ENCODE measurements at places on chromosomes 13 and 19.

GRCh38 chr19:16041299-16041990, 34.9 kb upstream of the TPM4 start:
- DNase-seq, result peak; percentile 64

- DNase-seq, result no peak
Measured at GRCh38 chr19:45470762-45471081, 2.9 kb downstream of the FOSB start.

- no peak for DNase-seq
Measured at GRCh38 chr13:59447846-59448620, 715.7 kb downstream of the DIAPH3 start.

DNA sequence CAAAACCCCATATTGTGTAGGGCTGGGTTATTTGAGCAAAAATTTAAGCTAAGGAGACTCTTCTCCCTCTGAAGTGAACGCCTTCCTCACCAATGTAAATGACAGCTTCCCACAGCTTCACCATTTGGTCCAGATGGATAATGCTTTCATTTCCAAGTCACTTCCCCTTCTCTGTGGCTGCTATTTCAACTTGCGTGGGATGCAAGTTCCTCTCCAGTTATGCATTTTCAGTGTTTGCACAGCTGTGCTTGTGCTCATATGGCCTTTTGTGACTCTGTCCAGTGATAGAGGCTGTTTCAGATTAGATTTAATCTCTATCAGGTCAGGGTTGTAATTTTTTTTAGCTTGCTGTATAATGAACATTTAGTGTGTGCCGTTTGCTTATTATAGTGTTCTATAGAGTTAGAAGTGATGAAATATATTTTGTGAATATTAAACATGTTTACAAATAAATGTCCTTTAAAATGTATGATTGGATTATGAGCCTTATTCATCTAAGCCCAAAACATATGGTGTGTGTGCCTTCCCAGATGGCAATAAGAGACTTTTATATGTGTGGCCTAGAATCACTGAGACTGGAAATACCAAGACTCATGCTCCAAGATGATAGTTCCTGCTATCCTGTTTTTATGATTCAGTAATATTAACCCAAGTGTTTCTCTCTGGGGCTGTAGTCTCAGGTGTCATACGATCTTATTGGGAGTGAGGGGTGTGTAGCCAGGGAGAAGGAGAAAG, 86.6 kb downstream of the TNFRSF19 start:
- DNase-seq, result no peak

DNA sequence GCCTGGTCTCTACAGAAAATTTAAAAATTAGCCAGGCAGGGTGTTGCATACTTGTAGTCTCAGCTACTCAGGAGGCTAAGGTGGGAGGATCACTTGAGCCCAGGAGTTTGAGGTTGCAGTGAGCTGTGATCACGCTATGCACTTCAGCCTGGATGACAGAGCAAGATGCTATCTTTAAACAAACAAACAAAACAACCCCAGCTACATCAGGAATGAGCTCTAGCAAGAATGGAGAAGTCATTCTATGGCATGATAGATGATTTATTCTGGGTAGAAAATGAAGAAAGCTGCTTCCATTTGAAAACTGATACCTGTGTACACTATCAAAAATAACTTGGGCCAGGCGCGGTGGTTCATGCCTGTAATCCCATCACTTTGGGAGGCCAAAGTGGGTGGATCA, 15.8 kb upstream of the SHISA2 start:
- DNase-seq, result no peak

GRCh38 chr13:77016251-77016812, 10.6 kb downstream of the FBXL3 start:
- DNase-seq, result no peak

- no peak for DNase-seq
Measured at GRCh38 chr19:34309368-34310138, 55.2 kb downstream of the GARRE1 start.

GRCh38 chr19:46404055-46404752, 9.2 kb downstream of the CCDC8 start:
- no peak for DNase-seq

GRCh38 chr13:87089391-87089790, 581.8 kb upstream of the SLITRK5 start:
- no peak for DNase-seq

DNA sequence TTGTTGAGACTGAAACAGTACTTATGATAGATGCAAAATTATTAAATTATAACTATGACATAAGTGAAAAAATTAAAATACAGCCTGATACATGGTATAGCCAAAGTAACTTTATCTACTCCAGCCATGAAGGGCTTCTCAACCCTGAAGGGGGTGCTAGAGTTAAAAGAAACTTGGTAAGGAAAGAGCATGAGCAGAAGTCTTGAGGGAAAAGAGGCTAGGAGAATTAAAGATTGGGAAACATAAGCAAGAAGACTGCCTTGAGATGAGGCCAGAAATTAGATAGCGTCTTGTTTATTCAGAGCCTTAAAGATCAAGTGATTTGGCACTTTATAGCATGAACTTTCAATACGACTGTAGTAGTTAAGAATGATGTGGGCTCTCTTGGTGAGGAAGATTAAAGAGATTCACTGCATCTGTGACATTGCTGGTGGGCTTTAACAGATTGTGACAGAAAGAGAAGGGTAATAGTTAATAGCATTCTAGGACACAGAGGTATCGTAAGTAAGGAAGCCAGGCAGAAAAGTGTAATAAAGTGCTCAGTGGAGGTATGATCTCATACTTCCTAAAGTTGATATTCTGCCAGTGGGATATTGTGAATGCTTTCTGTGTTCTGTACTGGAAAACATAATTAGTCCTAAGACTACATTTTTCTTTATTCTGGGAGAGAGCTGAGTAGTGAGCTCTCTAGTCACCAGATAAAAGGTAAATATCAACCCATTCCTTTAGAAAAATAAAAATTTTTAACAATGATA, 385.4 kb upstream of the PRR20A start:
- DNase-seq, result no peak

DNA sequence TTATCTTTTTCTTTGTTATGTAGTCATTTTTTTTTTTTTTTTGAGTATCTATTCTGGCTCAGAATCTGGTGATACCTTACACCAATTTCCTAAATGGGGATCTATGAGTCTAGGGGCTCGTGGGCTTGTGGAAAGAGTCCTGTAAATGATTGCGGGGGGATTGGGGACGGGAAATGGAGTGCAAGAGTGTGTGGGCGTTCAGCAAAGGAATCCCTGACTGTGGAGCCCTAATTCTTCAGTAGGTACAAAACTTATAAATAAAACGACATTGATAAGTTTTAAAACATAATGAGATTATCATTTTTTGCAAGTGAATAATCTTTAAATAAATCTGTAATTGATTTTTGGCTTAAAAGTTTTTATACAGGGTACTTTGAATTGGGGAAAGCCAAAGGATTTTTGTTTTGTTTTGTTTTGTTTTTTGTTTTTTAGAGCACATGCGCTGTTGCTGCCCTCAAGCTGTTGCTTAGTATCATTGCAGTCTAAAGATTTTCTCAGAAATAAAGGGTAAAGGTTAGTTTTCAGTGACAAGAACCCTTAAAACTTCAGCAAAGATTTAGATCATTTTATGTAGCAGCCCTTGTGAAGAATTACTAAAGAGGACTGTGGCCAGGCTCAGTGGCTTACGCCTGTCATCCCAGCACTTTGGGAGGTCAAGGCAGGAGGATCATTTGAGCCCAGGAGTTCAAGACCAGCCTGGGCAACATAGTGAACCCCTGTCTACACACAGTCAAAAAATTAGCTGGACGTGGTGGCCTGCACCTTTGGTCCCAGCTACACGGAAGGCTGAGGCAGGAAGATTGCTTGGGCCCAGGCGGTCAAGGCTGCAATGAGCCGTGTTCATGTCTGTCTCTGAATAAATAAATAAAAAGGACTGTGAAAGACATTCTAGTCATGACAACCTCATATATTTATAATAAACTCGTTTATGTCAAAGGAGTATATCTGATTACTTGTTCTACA, 1.7 kb downstream of the ERCC5 start:
- no peak for DNase-seq

GRCh38 chr13:36358175-36358718, 12.1 kb upstream of the SPART start:
- no peak for DNase-seq

DNA sequence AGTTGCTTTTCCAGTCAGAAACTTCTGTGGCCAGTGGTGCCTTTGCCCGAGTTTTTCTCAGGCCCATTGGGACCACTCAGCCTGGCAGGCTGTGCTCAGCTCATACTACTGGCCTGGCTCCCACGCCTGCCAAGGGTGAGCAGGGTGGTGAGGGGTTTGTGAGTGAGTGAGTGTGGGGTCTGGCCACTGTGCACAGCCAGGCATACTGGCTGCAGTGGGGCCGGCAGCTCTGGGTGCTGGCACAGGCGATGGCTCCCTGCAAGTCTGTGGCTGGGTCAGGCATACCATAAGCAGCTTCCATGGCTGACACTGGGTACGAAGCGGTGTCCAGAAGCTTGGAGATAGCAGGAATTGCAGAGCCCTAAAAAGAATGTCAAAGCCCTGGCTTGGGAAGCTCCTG, 161.0 kb downstream of the SLITRK6 start:
- DNase-seq, result no peak

- no peak for DNase-seq
Measured at GRCh38 chr19:310781-311496, 19.7 kb upstream of the PLPP2 start.

GRCh38 chr19:7395360-7396066, 46.8 kb downstream of the ARHGEF18 start:
- no peak for DNase-seq

DNA sequence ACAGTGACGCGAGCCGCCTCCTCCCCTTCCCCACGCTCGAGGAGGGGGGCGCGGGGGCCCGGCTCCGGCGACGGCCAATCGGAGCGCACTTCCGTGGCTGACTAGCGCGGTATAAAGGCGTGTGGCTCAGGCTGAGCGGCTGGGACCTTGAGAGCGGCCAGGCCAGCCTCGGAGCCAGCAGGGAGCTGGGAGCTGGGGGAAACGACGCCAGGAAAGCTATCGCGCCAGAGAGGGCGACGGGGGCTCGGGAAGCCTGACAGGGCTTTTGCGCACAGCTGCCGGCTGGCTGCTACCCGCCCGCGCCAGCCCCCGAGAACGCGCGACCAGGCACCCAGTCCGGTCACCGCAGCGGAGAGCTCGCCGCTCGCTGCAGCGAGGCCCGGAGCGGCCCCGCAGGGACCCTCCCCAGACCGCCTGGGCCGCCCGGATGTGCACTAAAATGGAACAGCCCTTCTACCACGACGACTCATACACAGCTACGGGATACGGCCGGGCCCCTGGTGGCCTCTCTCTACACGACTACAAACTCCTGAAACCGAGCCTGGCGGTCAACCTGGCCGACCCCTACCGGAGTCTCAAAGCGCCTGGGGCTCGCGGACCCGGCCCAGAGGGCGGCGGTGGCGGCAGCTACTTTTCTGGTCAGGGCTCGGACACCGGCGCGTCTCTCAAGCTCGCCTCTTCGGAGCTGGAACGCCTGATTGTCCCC, at the start of gene JUNB:
Gene JUNB (plus strand): TSS at position 142 of the 706 bp plus-strand sequence. CDS start 286 bp downstream, at position 428.
- peak; percentile 86 for DNase-seq

GRCh38 chr13:36131222-36131930, at the start of gene DCLK1:
TSS of gene DCLK1 (minus strand) at chr13:36131382.
- DNase-seq, result no peak

GRCh38 chr13:39870197-39870747, 214.8 kb downstream of the COG6 start:
- DNase-seq, result no peak

- DNase-seq, result no peak
Measured at GRCh38 chr13:39786091-39786490, 130.6 kb downstream of the COG6 start.

DNA sequence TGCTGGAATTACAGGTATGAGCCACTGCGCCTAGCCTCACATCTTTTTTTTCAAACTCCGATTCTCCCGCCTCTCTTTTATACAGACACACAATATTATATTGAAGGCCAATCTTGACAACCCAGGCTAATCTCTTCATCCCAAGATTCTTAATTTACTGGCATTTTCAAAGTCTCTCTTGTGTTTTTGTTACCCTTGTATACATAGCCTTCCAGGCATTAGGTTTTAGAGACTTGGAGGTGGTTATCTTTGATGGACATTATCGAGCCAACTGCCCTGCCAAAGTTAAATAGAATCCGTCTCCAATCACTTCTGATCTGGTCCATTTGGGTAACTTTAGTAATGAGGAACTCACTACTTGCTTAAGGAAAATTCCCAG, 14.4 kb upstream of the CYP2A7 start:
- DNase-seq, result no peak

DNA sequence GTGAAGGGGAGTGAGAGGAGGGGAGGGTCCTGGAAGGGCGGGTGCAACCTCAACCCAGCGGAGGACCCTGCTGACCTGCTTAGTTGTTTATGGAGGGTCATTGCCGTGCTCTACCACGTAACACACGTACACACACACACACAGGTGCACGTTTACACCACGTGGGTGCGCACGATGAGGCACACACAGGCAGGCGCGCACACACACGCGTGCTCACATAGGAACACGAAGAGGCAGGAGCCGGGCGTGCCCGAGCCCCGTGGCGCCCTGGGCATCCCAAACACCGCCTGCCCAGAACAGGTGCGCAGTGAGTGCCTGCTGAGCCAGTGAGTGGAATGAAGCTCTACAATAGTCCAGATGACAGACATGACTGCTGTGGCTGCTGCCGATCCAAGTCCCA, 11.2 kb upstream of the MADCAM1 start:
- no peak for DNase-seq

DNA sequence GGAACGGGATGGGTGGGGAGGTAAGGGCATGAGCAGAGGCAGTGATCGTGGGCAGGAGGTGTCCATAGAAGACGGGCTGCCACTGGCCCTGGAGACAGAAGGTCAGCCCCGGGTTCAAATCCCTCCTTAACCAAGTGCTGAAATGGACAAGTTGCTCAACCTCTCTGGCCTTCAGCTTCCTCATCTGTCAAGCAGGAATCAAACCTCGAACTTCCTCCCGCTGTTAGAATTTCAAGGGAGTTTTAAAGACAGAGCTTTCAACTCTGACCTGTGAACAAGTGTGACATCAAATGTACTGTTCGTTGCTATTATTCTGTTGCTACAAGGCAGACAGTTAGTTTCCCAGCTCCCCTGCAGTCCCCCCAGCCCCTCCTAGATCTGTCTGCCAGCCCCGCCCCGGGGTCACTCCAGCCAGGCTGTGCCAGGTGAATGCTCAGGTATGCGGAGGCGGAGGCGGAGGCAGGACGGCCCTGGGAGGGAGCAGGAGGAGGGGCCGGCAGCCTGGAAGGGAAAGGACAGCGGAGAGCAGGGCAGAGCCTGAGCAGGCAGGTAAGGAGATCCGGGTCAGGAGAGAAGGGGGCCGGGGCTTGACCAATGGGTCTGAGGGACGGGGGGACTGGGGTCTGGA, at the start of gene EPS8L1:
Gene EPS8L1 (plus strand): TSS at position 499 of the 628 bp plus-strand sequence. CDS start 576 bp downstream, outside the sequence.
- no peak for DNase-seq

DNA sequence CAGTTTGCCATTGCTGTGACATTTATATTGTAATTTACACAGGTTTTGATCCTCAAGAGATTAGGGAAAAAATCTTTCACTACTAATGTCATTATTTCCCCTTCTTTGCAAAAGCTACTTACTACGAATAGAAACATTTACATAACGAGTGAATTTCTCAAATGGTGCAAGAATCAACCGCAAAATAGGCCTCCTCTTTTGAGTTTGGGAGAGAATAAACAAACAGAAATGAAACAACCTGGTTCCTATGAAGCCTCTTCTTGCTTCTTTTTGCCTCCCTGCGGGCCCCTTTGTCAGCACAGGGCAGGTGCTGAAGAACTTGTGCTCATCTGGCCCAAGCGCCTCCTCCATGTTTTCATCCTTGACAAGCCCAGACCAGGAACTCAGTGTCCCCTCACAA, 10.1 kb upstream of the GJA3 start:
- no peak for DNase-seq

Data from omental fat pad (tissue), 4 donors.